HFF-Myc (cell line): ENCODE measurements at places on chromosomes 6 and 20.

DNA sequence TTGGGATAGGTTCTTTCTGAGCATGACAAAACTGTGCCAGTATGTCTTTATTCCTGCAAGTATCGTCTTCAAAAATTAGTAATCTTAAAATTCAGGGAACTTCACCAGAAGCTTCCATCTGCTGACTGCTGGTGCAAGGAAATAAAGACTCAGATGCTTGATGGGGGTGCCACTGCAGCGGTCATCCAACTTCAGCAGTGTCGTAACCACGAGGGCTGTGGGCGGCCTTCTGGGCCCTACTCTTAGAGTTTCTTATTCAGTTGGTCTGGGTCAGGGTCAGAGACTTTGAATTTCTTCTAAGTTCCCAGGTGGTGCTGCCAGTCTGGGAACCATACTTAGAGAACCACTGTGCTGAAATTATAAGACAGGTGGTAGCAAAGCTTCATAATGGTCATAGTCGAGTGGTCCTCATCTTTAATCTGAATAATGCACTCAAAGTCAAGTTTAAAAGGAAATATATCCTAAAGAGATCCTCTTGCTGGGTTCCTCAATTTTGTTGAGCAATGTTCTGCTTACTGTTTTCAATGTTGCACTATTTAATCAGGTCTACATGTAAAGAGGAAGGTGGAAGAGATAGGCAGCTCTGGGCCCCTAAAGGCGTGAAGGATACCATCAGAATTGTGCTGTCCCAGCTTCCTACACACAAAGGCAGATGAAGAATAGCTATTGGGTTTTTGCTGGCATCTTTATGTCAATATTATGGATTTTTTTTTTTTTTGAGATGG is 165.4 kb upstream of the GMDS start:
- no peak for DNase-seq

- DNase-seq = no peak
Observed at GRCh38 chr6:34633785-34634184, 62.8 kb downstream of the ILRUN start.

DNA sequence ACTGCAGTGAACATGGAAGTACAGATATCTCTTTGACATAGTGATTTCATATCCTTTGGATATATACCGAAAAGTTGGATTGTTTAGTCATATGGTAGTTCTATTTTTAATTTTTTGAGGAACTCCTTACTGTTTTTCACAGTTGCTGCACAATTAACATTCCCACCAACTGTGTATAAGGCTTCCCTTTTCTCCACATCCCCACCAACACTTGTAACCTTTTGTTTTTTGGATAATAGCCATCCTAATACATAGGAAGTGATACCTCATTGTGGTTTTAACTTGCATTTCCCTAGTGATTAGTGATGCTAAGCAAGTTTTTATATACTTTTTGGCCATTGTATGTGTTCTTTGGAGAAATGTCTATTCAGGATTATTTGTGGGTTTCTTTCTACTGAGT is 45.1 kb upstream of the TENT5A start:
- no peak for DNase-seq

GRCh38 chr6:151060766-151061531 is 178.8 kb upstream of the AKAP12 start:
- no peak for DNase-seq

- no peak for DNase-seq
Observed at GRCh38 chr20:46872328-46873211, 22.1 kb upstream of the EYA2 start.
